ENCODE measurements at places on chromosomes 7 and 10.

GRCh38 chr7:64608116-64608910, 45.4 kb upstream of the ZNF680 start:
- no peak overlapping the region for H3K4me3 ChIP-seq
- no peaks in the 10 kb centered on the region for H3K4me1 ChIP-seq
- H3K27me3 ChIP-seq = no peaks in the 10 kb centered on the region
- H3K36me3 ChIP-seq = no peaks in the 10 kb centered on the region
- no peak overlapping the region for H3K27ac ChIP-seq
- no peak for DNase-seq

DNA sequence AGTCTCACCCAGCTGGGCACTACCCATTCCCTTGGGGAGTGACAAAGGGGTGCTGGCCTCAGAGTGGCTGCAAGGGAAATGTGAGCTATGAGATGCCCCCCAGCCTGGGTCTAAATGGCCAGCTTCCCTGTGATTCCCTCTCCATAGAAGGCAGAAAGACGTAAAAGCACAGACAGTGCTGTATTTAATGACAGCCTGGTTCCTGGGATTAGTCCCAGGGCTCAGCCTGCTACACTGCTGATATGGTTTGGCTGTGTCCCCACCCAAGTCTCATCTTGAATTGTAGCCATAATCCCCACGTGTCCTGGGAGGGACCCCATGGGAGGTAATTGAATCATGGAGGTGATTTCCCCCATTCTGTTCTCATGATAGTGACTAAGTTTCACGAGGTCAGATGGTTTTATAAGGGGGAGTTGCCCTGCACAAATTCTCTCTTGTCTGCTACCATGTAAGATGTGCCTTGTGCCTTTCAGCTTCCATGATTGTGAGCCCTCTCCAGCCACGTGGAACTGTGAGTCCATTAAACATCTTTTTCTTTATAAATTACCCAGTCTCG, 23.9 kb upstream of the CALN1 start:
- no peaks in the 10 kb centered on the region for H3K27me3 ChIP-seq
- H3K4me1 ChIP-seq = no peaks in the 10 kb centered on the region
- no peak overlapping the region for H3K4me3 ChIP-seq
- H3K36me3 ChIP-seq = no peaks in the 10 kb centered on the region

DNA sequence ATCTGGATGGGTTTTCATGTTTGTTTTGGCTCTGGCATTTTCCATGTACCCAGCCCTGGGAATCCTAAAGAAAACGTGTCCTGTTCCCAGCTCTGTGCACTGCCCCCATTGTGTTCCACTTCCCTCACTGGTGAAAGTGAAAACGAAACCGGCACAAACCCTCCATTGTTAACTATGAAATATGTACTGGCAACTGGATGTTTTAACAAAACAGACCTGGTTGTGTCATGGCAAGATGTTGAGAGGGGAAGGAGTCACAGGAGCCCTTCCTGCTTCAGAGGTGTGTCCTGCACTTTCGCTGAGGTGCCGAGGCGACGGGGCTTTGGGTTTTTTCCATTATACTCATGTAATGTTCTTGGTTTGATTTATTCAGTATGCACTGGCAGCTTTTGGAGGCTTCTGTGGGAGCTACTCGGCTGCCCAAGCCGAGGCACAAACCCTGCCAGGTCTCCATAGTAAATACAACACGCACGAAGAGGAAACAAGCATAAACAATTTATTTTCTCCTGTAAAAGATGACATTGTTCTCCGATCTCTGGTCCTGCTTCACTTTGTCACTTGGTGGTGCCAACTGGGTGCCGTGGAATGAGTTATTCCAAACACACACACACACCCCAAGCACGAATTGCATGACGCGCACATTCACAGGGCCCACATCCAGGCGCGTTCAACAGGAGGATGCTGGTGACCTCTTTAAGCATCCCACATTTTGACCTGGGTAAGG, 118.2 kb downstream of the CDK6 start:
- peak overlapping the region; percentile 82 for H3K27ac ChIP-seq
- no peaks in the 10 kb centered on the region for H3K27me3 ChIP-seq
- peak overlapping the region; percentile 28 for H3K4me3 ChIP-seq
- H3K36me3 ChIP-seq = no peaks in the 10 kb centered on the region
- peaks cover 13% of the 10 kb centered on the region for H3K4me1 ChIP-seq

DNA sequence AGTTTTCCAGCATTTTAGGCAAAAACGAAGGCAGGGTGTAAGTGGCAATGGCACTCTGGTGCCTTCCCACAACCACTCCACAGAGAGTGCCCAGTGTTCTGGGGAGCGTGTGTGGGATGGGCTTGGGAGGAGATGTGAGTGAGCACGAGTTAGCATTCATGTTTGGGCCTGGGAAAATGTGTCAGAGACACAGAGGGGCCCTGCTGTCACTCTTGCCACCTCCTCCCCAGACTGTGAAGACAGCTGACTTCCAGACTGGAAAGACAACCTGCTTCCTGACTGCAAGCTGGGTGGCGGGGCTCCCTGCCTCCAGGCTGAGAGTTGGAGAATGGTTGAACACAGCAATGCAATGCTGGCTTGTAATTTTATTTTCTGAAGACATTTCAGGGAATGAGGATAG, 454.5 kb upstream of the ZMIZ1 start:
- DNase-seq = no peak
- H3K36me3 ChIP-seq = no peaks in the 10 kb centered on the region
- no peak overlapping the region for H3K4me3 ChIP-seq
- H3K27me3 ChIP-seq = no peaks in the 10 kb centered on the region

DNA sequence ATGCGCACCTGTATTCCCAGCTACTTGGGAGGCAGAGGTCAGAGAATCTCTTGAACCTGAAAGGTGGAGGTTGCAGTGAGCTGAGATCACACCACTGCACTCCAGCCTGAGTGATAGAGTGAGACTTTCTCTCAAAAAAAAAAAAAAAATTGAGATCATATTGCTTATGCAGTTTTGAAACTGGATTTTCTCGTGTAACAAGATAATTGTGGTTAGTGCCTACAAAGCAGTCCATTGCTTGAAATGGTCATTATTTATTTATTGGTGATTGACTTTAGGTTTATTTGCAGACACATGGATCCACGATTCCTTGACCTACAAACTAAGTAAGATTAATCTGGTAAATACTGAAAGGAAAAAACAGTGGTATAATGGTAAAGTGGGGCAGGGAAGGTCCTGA, 149.8 kb downstream of the TAX1BP1 start:
- H3K36me3 ChIP-seq = peaks cover 26% of the 10 kb centered on the region
- H3K4me3 ChIP-seq = no peak overlapping the region
- no peaks in the 10 kb centered on the region for H3K27me3 ChIP-seq
- H3K27ac ChIP-seq = no peak overlapping the region
- DNase-seq = no peak
- H3K4me1 ChIP-seq = no peaks in the 10 kb centered on the region

DNA sequence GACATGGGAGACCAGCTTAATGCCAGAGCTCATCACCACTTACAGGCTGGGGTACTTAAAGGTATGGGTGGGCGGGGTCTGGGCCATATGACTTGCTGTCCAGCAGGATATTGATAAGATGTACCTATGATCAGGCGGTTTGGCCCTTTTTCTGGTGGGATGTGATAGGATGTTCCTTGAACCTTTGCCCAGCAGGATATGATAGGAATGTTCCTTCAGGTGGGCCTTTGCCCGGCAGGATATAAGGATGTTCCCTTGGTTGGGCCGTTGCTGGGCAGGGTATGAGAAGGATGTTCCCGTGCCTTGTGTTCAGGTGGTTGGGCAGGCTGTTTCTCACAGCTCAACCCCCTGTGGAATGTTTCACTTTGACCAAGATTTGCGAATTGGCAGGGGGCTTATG, 187.2 kb upstream of the CXCL12 start:
- H3K27ac ChIP-seq = no peak overlapping the region
- no peak for DNase-seq
- no peak overlapping the region for H3K4me3 ChIP-seq
- no peaks in the 10 kb centered on the region for H3K27me3 ChIP-seq
- H3K36me3 ChIP-seq = no peaks in the 10 kb centered on the region
- H3K4me1 ChIP-seq = no peaks in the 10 kb centered on the region

- H3K36me3 ChIP-seq = no peaks in the 10 kb centered on the region
- DNase-seq = no peak
- no peak overlapping the region for H3K27ac ChIP-seq
- H3K4me1 ChIP-seq = no peaks in the 10 kb centered on the region
- no peak overlapping the region for H3K4me3 ChIP-seq
- no peaks in the 10 kb centered on the region for H3K27me3 ChIP-seq
Measured at GRCh38 chr10:29559996-29560395, 74.8 kb downstream of the SVIL start.

GRCh38 chr7:53245721-53246120, 210.3 kb downstream of the POM121L12 start:
- DNase-seq = no peak
- H3K4me1 ChIP-seq = no peaks in the 10 kb centered on the region
- no peak overlapping the region for H3K27ac ChIP-seq
- H3K27me3 ChIP-seq = no peaks in the 10 kb centered on the region

DNA sequence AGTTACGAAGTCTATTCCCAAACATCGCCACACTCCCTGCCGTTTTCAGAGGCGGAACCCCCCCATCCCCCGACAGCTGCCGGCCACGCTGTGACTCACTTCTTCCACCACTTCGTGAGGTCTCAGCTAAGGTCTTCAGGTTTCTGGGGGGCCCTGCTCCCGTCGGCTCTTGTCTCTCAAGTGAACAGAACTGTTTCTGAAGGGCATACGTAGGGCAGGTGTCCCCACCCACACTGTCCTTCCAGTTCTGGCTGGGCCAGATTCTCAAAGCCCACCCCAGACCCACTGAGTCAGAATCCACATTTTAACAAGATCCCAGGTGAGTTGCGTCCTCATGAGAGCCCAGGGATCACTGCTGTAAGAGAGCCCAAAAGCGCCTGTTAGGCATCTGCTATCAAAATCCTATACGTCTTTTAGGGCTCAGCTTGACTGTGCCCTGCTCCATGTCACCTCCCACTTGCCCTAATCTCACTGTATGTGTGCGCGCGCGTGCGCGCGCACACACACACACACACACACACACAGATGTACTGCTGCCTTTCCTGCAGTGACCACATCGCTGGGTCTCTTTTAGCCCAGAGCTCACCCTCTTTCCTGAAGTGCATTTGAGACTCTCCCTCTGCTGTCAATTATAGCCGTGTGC, 78.8 kb downstream of the PROSER2 start:
- no peak overlapping the region for H3K4me3 ChIP-seq
- no peak overlapping the region for H3K27ac ChIP-seq
- no peak for DNase-seq

GRCh38 chr10:70412356-70412755, 8.4 kb downstream of the EIF4EBP2 start:
- no peak overlapping the region for H3K27ac ChIP-seq
- DNase-seq = no peak
- peaks cover 3% of the 10 kb centered on the region for H3K36me3 ChIP-seq
- no peaks in the 10 kb centered on the region for H3K4me1 ChIP-seq

DNA sequence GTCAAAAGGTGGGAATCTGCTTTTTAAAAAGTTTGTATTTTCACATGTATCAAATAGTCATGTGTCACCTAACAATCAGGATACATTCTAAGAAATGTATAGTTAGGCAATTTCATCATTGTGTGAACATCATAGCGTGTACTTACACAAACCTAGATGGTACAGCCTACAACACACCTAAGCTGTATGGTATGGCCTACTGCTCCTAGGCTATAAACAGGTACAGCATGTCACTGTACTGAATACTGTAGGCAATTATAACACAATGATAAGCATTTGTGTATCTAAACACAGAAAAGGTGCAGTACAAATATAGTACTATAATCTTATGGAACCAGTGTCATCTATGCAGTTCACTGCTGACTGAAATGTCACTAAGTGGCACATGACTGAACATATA, 17.8 kb downstream of the COA1 start:
- peaks cover 1% of the 10 kb centered on the region for H3K4me1 ChIP-seq
- H3K36me3 ChIP-seq = peaks cover 5% of the 10 kb centered on the region
- H3K27me3 ChIP-seq = no peaks in the 10 kb centered on the region

- no peaks in the 10 kb centered on the region for H3K36me3 ChIP-seq
- no peak overlapping the region for H3K4me3 ChIP-seq
- H3K27ac ChIP-seq = no peak overlapping the region
Measured at GRCh38 chr7:76428868-76429805, 4.4 kb downstream of the ZP3 start.

DNA sequence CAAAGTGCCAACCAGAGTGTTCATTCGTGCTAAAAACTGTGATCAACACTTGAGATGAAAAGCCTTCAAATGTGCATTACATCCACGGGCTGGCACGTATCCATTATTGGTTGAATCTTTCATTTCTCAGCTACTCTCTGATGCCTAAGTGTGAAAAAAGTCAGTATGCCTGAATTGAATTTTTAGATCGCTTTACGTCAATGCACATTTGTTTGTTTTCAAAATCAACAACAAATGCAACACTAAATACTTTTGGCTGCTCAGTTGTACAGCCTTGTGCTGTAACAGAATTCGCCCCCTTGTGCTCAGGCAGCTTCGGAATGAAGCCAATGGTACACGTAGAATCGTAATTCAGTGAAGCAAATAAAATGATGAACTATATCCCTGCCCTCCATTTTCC, 446.5 kb upstream of the NRP1 start:
- DNase-seq = no peak
- H3K4me1 ChIP-seq = no peaks in the 10 kb centered on the region

DNA sequence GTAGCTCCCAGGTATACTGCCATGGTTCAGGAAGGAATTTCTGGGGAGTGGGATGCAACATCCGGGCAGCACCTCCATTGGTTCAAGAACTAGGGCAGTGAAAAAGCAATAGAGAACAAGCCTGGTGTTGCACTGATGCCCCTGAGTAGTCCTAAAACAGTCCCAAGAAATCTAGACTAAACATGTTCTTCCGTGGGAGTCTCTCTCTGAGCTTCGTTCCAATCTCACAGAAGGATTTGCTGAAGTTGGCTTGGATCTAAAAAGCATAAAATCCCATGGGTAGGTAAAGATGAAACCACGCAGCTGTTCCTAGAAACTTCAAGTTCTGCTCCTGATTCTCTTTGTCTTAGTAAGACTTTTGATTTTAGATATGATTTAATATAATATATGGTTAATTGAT, 154.5 kb downstream of the PLXDC2 start:
- no peaks in the 10 kb centered on the region for H3K4me1 ChIP-seq
- H3K4me3 ChIP-seq = no peak overlapping the region
- DNase-seq = no peak
- no peak overlapping the region for H3K27ac ChIP-seq
- H3K27me3 ChIP-seq = no peaks in the 10 kb centered on the region
- no peaks in the 10 kb centered on the region for H3K36me3 ChIP-seq

DNA sequence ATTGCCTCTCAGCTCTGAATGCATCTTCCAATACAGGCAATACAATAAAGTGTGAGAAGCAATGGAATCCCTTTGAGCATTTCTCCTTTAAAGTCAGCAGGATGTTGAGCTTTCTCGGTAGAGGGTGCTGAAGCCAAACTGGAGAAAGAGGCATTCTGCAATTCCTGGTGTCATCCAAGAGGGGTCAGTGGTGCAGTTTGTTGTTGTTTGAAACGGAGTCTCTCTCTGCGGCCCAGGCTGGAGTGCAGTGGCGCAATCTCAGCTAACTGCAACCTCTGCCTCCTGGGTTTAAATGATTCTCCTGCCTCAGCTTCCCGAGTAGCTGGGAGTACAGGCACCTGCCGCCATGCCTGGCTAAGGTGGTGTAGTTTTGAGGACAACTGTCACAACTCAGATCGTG, 486.5 kb downstream of the CALN1 start:
- H3K36me3 ChIP-seq = no peaks in the 10 kb centered on the region
- H3K4me3 ChIP-seq = no peak overlapping the region
- no peak overlapping the region for H3K27ac ChIP-seq
- DNase-seq = no peak
- H3K4me1 ChIP-seq = no peaks in the 10 kb centered on the region
